ENCODE measurements at places on chromosomes 11 and 22.

DNA sequence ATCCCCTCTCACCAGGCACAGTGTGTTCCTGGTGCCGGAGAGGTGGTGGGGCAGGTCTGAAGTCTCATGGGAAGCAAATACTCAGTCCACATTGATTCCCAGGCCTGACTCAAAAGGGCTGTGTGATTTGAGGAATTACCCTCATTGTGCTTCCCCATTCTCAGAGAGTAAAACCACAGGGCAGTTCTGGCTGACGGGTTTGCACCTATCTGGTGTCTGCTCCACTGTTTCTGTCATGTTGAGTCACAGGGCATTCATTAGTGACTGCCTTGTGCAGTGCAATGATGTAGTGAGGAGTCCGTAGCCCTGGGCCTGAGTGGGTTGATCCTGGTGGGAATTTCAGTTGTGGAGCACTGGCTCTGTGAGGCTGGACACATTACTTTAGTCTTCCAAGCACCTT lies 85.2 kb upstream of the ARHGAP20 start:
- DNase-seq = peak; percentile 6

GRCh38 chr11:35304386-35304775 lies 115.0 kb downstream of the SLC1A2 start:
- peak; percentile 16 for DNase-seq

- no peak for DNase-seq
Observed at GRCh38 chr22:50343541-50343935, 411 bp downstream of the PPP6R2 start.

DNA sequence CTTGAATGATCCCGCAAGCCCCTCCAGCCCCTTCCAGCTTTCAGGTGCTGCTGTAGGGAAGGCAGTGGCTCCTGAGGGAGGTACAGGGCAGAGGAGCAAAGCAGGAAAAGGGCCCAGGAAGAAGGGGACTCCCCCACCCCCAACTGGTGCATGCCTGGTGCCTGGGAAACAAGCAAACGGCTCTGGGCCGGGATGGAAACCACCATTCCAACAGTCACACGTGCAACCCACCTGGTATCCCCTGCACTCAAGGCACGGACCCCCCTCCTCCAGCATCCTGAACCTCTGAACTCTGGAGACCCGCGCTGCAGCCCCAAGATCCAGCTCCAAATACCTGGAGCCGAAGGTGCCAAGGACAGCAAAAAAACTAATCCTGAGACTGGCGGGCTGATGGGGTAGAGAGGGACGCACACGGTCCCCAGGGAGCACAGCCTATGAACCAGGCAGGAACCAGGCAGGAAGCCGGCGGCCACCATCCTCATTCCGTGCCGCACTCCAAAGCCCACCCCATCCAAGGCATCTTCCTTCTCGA lies 537 bp downstream of the SCN4B start:
- no peak for DNase-seq

- no peak for DNase-seq
Observed at GRCh38 chr11:5279471-5280090, 9.8 kb upstream of the HBE1 start.

GRCh38 chr11:12840871-12841660 lies 166.8 kb downstream of the TEAD1 start:
- no peak for DNase-seq

DNA sequence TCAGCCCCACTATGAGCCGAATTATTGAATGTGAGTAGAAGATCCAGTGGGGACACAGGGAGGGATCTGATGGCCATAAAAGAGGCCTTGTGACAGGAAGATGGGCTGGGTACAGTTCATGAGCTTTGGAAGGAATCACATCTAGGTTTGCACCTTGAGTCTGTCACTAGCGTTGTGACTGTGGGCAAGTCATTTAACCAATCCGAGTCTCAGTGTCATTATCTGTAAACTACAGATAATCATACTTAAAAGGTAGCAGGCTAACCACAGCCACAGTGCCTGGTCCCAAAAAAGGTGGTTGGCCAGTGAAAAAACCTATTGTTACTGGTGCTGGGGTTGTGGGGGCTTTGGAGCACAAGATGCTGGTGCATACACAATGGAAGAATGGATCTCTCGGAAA lies 3.8 kb downstream of the HEPN1 start:
- no peak for DNase-seq

DNA sequence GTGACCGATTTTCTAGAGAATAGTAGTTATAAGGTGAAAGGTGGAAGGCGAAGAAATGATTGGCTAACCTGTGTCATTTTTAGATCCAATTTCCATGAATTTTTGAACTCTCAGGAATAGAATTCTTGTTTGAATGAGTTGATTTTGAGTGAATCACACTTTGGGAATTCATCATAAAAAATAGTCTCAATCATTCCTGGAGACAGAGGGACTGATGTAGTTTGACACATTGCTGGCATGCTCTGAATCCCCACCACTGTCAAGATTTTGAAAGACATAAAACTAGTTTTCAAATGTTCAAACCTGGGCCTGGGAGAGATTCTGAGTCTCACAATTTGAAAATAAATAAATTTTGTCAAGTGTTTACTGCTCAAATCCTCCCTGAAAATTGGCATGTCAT lies 861.4 kb upstream of the RAG2 start:
- DNase-seq = no peak

GRCh38 chr22:30561402-30562189 lies 12.9 kb downstream of the GAL3ST1 start:
- no peak for DNase-seq

GRCh38 chr11:86068138-86068871 lies 579 bp downstream of the PICALM start:
- DNase-seq = peak; percentile 46

DNA sequence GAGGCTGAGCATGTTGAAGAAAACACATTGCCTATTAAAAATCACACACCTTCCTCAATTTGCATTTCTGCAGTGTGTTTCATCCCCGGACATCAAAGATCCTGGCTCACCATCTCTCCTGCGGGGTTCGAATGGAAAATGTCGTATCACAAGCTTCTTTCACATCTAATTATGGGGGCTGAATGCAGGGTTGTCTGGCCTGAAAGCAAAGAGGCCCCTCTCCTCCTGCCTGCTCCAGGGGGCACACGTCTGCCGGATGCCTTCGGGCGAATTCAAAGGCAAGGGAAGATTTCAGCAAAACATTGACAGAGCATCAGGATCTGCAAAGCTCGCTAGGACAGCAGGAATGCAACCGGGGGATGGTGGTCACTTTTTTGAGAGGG lies 1447.7 kb downstream of the TBC1D22A start:
- DNase-seq = no peak
